Ecto neural progenitor cell (in vitro differentiated cells): ENCODE measurements at places on chromosomes 7 and 10.

- DNase-seq = no peak
These were observed 123.7 kb upstream of the AOAH start for GRCh38 chr7:36847946-36848345.

- DNase-seq = no peak
These were observed 40.0 kb downstream of the NACAD start for GRCh38 chr7:45048748-45049147.

- no peak for DNase-seq
These were observed 45.1 kb downstream of the TMEM26 start for GRCh38 chr10:61408105-61408504.

DNA sequence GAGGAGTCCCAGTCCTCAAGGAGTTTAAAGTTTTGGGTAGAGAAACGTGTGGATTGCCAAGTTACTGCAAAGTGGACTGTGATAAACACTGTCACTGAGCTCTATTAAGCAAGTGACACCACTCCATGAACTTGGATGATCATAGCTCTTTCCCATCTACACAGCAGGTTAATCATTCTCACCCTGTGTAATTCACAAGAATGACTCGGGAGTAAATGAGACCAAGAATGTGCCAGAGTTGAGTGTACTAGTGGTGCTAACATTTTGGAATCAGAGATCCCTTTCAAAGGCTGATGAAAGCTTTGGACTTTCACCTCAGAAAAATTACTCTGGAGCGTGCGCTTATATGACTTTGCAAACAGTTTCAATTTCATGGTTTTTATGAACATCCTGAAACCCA, 80.8 kb downstream of the RBM20 start:
- DNase-seq = no peak
